ENCODE measurements at places on chromosomes 12 and 14. TPM values are rescaled to one million over a fixed set of nuclear protein-coding genes. Genes with fewer than 3 reads are reported as not detected.

GRCh38 chr12:44774815-44775411, 101.2 kb downstream of the NELL2 start:
- no peak for DNase-seq

GRCh38 chr14:29687866-29688265, 239.8 kb downstream of the PRKD1 start:
- DNase-seq, result no peak

- DNase-seq, result peak; percentile 61
Observed at GRCh38 chr14:90495357-90496276, 98.8 kb downstream of the CALM1 start.

GRCh38 chr12:110885152-110885840, 35.1 kb downstream of the MYL2 start:
- DNase-seq, result no peak

- DNase-seq, result no peak
Observed at GRCh38 chr14:77822307-77822706, 22.4 kb downstream of the ADCK1 start.

DNA sequence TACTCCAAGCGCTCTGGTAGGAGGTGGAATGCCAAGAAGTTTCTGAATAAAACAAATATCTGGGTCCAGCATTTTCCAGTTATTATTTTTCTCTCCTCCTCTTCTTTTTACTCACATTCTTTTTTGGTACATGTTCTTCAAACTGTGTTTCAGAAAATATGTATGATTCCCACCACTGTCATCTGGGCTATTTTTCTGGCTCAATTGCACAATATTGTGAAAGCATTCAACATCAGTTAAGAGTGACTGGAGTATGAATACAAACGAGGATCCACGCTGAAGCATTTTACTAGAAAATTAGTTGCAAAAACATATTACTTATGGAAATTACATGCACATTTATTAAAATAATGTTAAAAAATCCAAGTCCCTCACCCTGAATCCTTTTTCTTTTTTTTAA, 61.5 kb downstream of the KCNMB4 start:
- no peak for DNase-seq

Gene KLRG1
- total RNA-seq, result 4.8 TPM

Gene EMP1
- total RNA-seq, result 75.7 TPM

Gene FOXN4
- total RNA-seq, result not detected

Gene KRT82
- total RNA-seq, result not detected

Gene PPP4R4
- total RNA-seq, result 0.06 TPM

Gene LRRIQ1
- 0.04 TPM for total RNA-seq

Gene KLHDC1
- 7.7 TPM for total RNA-seq

Gene KIF5A
- 0.13 TPM for total RNA-seq

Gene SLC5A8
- total RNA-seq, result not detected

Measured in heart left ventricle (tissue), 16 donors.